Sigmoid colon (tissue), 7 donors: ENCODE measurements at places on chromosomes 1 and 21. TPM values are rescaled to one million over a fixed set of nuclear protein-coding genes. Genes with fewer than 3 reads are reported as not detected.

Gene HES4
- total RNA-seq = 27.8 TPM

Gene RNF115
- total RNA-seq = 16.6 TPM

- no peak overlapping the region for H3K4me3 ChIP-seq
- peaks cover 16% of the 10 kb centered on the region for H3K4me1 ChIP-seq
- H3K27ac ChIP-seq = no peak overlapping the region
Observed at GRCh38 chr1:48749068-48749467, 27.6 kb downstream of the BEND5 start.

Gene TRIM62
- total RNA-seq = 5.2 TPM

Gene DENND2C
- total RNA-seq = 3.0 TPM

- no peaks in the 10 kb centered on the region for H3K27me3 ChIP-seq
- no peaks in the 10 kb centered on the region for H3K36me3 ChIP-seq
- DNase-seq = no peak
- no peak overlapping the region for H3K4me3 ChIP-seq
- H3K4me1 ChIP-seq = no peaks in the 10 kb centered on the region
- H3K27ac ChIP-seq = peak overlapping the region; percentile 1
Observed at GRCh38 chr1:9901148-9902059, 8.7 kb downstream of the CTNNBIP1 start.

- no peak overlapping the region for H3K4me3 ChIP-seq
- H3K4me1 ChIP-seq = no peaks in the 10 kb centered on the region
- DNase-seq = no peak
- no peaks in the 10 kb centered on the region for H3K36me3 ChIP-seq
- H3K27ac ChIP-seq = no peak overlapping the region
Observed at GRCh38 chr1:233908092-233908491, 3.6 kb downstream of the SLC35F3 start.

Gene ZBTB18
- total RNA-seq = 11.8 TPM

DNA sequence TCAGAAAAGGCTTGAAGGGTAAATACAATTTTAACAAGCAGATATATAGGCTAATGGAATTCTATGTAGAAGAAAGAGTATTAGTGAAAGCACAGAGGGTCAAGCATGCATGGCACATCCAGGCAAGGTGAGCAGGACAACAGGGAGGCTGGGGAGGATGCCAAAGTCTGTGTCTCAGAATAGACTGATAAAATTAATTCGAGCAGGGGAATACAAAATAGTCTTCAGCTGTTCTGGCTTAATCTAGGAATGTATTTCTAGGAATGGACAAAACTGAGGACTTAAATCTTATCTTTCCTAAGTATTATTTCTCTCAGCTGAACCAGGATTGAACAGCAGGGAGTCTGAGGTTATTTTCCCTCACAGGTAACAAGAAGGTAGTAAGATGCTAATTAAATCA lies 35.2 kb downstream of the NVL start:
- H3K4me3 ChIP-seq = no peak overlapping the region
- no peak overlapping the region for H3K27ac ChIP-seq
- no peaks in the 10 kb centered on the region for H3K27me3 ChIP-seq
- no peaks in the 10 kb centered on the region for H3K4me1 ChIP-seq

DNA sequence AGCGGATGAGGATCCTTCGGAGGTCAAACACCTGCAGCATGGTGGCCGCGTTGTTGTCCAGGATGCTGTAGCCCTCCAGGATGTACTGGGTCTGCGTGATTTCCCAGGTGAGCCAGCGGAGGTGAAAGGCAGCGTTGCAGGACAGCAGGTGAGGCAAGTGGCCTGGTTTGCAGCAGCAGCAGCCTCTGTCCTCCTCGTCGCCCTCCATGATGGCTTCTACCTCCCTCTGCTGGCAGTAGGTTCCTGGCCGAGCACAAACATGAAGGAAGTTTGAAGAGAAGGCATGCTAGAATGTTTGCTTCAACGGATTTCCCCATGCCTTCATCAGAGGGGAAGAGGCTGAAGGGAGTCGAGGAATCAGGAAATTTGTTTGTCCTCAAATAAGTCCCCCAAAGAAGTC lies 74.7 kb downstream of the NTPCR start:
- no peak for DNase-seq
- no peak overlapping the region for H3K4me3 ChIP-seq
- H3K4me1 ChIP-seq = no peaks in the 10 kb centered on the region

Gene FCN3
- 4.5 TPM for total RNA-seq

DNA sequence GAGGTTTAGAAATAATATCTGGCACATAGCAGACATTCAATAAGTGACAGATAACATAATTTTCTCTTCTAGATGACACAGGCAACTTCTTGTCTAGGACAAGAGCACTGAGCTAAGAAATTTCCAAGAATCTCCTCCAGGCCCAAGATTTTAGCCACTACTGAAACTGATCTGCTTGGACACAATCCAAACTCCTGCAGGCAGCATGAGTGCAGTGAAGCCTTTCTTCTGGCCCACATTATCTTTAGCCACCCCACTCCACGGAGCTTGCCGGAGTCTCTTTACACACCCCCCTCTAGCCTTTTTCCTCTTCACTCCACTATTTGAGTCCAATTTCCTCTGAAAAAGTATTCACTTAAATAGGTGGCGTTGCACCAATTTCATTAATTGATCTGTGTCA lies 142.9 kb upstream of the DUSP10 start:
- no peaks in the 10 kb centered on the region for H3K36me3 ChIP-seq
- H3K4me1 ChIP-seq = peaks cover 10% of the 10 kb centered on the region
- H3K27ac ChIP-seq = no peak overlapping the region
- DNase-seq = no peak

GRCh38 chr21:26837539-26837938 lies 7.7 kb downstream of the ADAMTS1 start:
- peak overlapping the region; percentile 22 for H3K27ac ChIP-seq
- H3K27me3 ChIP-seq = no peaks in the 10 kb centered on the region
- peaks cover 38% of the 10 kb centered on the region for H3K36me3 ChIP-seq
- H3K4me1 ChIP-seq = peaks cover 8% of the 10 kb centered on the region
- DNase-seq = no peak

GRCh38 chr1:39533442-39533841 lies 42.0 kb downstream of the BMP8A start:
- no peaks in the 10 kb centered on the region for H3K4me1 ChIP-seq
- H3K27ac ChIP-seq = no peak overlapping the region
- H3K36me3 ChIP-seq = no peaks in the 10 kb centered on the region
- no peak overlapping the region for H3K4me3 ChIP-seq
- no peaks in the 10 kb centered on the region for H3K27me3 ChIP-seq

DNA sequence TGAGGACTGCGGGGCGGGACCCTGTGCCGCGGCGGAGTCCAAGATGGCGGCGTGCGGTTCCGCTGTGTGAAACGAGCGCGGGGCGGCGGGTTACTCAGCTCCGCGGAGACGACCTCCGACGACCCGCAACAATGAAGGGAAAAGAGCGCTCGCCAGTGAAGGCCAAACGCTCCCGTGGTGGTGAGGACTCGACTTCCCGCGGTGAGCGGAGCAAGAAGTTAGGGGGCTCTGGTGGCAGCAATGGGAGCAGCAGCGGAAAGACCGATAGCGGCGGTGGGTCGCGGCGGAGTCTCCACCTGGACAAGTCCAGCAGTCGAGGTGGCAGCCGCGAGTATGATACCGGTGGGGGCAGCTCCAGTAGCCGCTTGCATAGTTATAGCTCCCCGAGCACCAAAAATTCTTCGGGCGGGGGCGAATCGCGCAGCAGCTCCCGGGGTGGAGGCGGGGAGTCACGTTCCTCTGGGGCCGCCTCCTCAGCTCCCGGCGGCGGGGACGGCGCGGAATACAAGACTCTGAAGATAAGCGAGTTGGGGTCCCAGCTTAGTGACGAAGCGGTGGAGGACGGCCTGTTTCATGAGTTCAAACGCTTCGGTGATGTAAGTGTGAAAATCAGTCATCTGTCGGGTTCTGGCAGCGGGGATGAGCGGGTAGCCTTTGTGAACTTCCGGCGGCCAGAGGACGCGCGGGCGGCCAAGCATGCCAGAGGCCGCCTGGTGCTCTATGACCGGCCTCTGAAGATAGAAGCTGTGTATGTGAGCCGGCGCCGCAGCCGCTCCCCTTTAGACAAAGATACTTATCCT lies 430 bp downstream of the RBM15 start:
- H3K27ac ChIP-seq = peak overlapping the region; percentile 95
- DNase-seq = no peak
- H3K4me3 ChIP-seq = peak overlapping the region; percentile 67

Gene CD53
- total RNA-seq = 25.4 TPM

Gene ADSS2
- total RNA-seq = 23.8 TPM

Gene PLA2G2F
- not detected for total RNA-seq

- no peaks in the 10 kb centered on the region for H3K36me3 ChIP-seq
- no peaks in the 10 kb centered on the region for H3K4me1 ChIP-seq
- peak overlapping the region; percentile 100 for H3K27ac ChIP-seq
- no peaks in the 10 kb centered on the region for H3K27me3 ChIP-seq
Observed at GRCh38 chr1:10213186-10213705, 2.9 kb downstream of the KIF1B start.

Gene RCC1
- 10.6 TPM for total RNA-seq

Gene CELA2A
- not detected for total RNA-seq
